Smooth muscle cell of the brain vasculature (primary cell): ENCODE measurements at places on chromosomes 1 and 21.

DNA sequence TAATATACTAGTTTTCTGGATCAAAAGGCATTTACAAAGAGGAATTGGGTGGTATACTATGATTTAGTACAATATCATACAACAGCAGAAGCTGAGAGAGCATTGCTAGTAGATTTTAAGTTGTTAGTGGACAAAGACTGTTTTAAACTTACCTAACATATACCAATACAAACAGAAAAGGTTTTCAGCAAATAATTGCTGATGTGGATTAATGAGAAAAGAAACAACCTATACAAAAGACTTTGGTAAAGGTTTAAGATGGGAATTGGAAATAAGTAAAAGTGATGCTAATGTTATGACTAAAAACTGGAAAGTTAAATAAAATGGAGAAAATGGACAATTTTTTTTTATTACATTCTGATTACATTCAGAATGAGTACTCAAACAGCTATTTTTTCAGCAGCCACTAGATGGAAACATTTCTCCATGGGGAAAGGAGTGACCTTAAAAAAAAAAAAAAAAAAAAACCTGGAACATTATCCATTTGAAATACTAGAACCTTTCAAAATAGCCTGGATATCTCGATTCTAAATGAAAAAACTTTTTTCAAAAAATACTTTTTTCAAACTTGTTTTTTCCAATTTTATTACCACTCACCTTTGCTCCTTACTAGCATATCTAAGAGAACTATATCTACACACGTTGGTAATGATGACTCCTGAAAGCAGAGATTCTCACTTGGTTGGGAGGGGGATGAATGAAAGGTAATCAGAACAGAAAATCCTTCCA, 55.4 kb downstream of the EPRS1 start:
- DNase-seq = peak; percentile 17

DNA sequence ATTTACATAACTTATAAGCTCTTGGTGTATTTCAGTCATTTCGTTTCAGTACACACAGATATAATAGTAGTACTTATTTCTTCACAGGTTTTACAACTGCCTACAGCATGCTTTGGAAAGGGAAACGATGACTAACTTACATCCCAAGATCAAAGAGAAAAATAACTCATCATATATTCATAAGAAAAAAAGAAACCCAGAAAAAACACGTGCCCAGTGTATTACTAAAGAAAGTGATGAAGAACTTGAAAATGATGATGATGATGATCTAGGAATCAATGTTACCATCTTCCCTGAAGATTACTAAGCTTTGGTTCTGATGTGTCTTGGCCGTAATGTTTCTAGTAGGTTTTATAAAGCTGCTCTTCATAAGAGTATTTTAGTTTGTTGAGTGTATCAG, 30.9 kb downstream of the TYW3 start:
- no peak for DNase-seq

DNA sequence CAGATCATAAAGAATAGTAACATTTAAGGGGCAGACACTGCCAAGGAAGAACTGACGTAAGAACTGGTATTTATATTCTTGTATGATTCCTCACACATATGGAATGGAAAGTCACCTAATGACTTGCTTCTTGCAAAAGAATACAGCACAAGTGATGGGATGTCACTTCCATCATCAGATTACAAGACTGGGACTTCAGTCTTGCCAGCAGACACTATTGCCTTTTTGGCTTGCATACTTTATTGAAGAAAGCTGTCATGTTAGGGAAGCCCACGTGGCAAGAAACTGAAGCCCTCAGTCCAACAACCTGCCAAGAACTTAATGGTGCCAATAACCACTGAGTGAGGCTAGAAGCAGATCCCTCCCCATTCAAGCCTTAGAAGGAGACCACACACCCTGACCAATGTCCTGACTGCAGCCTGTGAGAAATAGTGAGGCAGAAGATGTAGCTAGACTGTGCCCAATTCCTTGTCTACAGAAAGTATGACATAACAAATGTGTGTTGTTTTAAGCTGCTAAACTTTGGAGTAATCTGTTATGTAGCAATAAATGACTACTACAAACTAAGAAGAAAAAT, 12.0 kb downstream of the EGLN1 start:
- no peak for DNase-seq

DNA sequence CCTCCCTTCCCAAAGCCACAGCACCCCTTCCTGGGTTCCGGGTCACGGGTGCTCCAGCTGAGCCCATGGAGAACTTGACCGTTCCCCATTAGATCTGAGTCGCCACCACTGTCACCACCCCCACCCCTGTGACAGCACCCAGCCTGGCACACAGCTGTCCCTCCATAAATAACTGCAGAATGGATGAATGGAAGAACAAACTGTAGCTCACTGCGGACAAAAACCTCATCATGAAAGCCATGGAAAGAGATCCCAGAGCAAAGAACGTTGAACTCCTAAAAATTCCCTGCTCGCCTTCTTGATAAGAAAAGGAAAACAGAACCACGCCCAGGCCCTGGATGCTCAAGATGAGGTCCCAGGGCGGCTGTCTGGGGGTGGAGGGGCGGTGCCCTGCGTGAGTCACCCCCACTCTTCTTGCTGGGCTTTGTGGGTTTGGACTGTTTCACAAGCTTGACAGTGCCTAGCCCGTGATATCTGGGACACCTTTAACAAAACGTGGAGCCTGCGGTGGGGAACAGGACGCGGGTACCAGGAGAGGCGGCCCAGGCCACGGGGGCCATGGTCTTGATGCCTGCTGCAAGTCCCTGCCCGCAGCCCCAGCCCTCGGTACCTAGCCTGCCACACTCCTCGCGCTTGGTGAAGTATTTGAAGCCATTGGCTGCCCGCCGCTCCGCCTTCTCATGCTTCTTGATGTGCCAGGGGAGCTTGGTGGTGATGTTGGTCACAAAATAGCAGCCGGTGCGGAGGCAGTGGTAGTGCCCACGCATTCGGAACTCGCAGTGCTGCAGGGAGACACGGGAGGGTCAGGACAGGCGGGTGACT, 151.9 kb downstream of the CASZ1 start:
- DNase-seq = no peak

GRCh38 chr1:240152611-240153297, 61.1 kb downstream of the FMN2 start:
- no peak for DNase-seq

GRCh38 chr1:17822741-17823426, 67.8 kb downstream of the ACTL8 start:
- DNase-seq = no peak

DNA sequence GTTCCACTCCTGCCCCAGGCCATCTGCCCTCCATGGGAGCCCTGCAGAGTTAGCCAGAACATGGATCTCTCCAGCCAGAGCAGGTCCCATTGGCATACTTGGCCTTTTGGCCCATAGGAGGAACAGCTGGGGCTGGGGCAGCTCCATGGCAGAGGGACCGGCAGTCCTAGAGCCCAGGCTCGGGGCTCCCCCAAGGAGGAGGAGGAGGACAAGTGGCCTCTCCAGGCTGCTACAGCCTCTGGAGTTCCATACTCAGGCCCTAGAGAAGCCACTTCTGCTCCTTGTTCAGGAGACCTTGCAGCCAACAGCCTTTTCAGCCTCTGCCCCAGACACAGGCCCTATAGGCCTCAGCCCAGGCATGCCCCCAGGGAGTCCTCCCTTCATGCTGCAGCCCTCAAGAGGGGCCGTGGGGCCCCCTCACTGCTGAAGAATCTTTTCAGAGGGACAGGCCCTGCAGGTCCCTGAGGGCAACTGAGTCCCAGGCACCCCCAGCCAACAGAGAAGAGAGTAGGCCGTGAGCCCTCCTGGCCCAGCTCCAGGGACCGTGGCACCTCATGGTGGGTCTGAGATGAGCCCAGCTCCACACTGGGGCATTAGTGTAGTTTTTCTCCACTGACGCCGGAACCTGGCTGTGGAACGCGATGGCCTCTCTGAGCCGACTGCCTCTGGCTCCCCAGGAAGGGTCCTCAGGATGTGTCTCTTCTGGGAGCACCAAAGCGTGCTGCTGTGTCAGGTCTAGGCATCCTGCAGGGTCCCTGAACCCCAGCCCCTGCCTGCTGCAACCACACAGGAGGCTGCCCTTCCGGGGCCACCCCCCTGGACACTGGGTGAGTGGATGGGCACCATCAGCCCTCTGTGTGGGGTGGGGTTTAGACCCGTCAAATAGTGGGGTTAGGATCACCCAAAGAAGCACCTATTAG, 297.6 kb upstream of the VAMP3 start:
- DNase-seq = no peak

DNA sequence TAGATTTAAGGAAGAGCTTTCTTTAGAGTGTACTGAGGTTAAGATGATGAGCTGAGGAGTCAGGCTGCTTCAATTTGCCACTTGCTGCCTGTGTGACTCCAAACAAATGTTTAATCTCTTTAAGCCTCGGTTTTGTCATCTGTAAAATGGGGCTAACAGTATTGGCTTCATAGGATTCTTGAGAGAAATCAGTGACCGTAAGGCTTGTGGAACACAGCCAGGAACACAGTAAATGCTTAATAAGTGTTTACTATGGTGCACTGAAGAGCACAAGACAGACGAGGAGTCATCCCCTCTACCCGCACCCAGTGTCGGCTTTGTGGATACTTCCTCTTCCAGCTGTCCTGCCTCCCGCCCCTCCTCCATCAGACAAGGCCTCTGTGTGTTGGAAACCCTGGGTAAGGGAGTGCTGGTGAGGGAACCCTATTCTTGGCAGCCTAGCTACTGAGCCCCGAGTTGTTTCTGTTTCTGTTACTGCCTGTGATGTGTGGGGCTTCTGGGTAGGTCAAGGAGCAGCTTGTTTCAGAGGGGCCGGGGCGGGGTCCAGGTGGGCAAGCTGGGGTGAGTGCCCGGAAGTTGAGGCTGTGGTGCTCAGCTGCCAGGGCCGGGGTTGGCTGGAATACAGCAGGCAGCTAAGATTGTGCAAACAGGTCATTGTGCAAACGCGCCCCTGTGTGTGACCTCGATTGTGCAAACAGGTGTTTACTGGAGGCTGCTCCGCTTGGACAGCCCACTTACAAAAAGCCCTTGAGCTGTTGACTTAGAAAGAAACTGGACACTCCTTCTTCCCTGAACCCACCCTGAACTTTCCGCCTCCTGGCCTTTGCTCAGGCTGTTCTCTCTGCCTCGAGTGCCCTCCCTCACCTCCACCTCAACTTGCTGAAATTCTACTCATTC, 4.0 kb upstream of the CSF3R start:
- no peak for DNase-seq

DNA sequence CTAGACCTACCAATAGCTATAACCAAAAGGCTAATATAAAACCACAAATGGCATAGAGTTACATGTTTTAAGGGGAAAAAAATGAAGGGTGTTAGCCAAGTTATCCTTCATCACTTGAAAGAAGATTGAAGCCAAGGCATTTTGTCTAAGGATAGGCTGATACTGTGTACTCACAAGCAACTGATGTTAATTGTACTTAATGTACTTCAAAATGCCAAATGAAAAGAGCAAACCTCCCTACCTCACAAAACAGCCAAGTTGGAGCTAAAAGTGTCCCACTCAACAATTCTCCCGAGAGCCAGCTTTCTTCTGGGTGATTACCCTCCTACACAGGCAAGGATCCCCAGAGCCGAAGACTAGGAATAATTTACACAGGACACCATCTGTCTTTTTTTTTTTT, 4.4 kb upstream of the IGSF3 start:
- no peak for DNase-seq

GRCh38 chr21:34836103-34836932, 167.5 kb downstream of the CLIC6 start:
- peak; percentile 99 for DNase-seq

DNA sequence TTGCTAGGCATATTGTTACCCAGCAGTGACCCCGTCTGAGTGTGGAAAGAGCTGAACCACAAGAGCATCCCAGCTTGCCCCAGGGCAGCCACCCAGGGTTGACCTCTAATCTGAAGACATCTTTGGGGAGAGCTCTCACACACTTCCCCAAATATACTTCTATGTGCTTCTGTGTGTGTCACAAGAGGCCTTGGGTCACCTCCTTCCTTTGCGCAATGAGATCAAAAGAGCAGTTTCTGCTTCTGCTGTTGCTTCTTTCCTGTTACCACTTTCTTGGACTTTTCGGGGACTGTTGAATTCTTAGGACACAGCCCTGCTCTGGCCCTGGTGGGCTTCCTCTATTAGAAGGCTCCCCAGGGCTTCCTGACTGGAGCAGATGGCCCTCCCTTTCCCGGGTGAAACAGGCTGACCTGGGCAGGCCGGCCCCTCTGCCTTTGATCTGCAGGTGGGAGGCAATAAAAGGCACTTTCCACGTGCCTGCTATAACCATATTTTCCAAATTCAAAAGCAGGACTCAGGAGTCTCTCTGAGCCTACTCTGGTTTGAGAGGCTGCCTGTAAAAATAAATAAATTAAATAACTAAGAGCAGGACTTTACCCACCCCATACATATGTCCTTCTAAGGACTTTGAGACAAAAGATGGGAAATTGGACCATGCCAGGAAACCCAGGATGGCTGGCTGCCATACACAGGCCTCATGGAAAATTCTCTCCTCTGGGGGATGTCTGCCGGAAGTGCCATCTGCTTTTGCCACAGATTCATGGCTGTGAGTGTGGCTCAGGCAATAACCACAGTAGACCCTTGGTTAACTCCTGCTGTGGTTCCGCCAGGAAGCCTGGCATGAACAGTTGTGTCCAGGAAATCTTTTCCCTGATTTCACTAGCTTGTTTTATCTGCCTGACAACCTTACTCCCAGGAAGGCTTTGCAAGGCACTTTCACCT, 28.3 kb upstream of the RCSD1 start:
- no peak for DNase-seq

DNA sequence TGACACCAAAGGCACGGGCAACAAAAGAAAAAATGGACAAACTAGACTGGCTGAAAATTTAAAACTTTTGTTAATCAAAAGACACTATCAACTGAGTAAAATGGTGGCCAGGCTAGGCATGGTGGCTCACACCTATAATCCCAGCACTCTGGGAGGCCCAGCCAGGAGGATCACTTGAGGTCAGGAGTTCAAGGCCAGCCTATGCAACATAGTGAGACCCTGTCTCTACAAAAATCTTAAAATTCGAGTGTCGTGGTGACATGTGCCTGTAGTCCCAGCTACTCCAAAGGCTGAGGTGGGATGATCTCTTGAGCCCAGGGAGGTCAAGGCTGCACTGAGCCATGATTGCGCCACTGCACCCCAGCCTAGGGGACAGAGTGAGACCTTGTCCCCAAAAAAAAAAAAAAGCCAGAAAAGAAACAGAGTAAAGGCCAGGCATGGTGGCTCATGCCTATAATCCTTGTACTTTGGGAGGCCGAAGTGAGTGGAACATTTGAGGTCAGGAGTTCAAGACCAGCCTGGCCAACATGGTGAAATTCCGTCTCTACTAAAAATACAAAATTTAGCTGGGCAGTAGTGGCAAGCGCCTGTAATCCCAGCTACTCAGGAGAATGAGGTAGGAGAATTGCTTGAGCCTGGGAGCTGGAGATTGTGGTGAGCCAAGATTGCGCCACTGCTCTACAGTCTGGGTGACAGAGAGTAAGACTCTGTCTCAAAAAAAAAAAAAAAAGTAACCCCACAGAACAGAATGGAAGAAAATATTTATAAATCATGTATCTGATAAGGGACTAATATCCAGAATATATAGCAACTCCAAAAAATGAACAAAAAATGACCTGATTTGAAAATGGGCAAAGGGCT, 8.0 kb downstream of the TUT4 start:
- no peak for DNase-seq
